Fibroblast of lung (primary cell): ENCODE measurements at places on chromosomes 4 and X.
A peak's percentile ranks its signal among the peaks of the same experiment; 100 is the strongest.

DNA sequence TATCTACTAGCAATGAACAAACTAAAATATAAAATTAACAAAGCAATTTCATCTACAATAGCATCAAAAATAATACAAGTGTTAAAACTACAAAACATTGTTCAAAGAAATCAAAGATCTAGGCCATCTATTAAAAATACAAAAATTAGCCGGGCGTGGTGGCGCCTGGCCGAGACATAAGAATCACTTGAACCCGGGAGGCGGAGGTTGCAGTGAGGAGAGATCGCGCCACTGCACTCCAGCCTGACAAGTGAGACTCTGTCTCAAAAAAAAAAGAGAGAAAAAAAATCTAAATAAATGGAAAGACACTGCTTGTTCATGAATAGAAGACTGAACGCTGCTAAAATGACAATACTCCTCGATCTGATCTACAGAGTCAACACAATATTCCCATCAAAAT, 139.2 kb downstream of the RBM47 start:
- no peak for DNase-seq

DNA sequence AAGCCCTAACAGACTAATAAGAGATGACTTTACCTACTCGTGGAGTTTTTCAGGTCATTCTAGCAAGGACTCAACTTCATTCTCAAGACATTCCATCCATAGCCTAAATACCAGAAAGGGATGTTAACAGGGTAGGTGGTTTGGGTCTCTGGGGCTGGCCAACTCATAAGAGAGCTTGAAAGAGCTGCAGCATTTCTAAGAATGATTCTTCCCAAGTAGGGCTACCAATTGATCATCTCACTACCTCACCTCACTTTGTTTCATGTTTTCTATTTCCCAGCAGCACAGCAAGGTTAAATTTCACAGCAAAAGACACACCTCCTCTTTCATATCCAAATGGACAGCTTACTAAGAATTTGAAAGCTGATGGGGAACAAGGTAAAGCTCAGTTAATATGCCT, 614.8 kb upstream of the DIPK2B start:
- DNase-seq: no peak

GRCh38 chr4:83329521-83330110, 5.0 kb downstream of the HPSE start:
- DNase-seq: peak; percentile 18

GRCh38 chr4:109113521-109113920, 188.9 kb downstream of the COL25A1 start:
- DNase-seq: peak; percentile 4

- no peak for DNase-seq
These were observed 8.2 kb downstream of the HPGDS start for GRCh38 chr4:94334476-94334875.
